ENCODE measurements at places on chromosomes 4 and X. TPM values are rescaled to one million over a fixed set of nuclear protein-coding genes. Genes with fewer than 3 reads are reported as not detected.

Gene PDGFC
- 52.2 TPM for total RNA-seq

Gene ALB
- not detected for total RNA-seq

Gene IQCM
- total RNA-seq = not detected

Gene AR
- total RNA-seq = under 0.01 TPM

Gene TMSB15B
- 0.77 TPM for total RNA-seq

Gene SULT1E1
- total RNA-seq = 1.1 TPM

Gene ZFYVE28
- 1.3 TPM for total RNA-seq

Gene BEX5
- total RNA-seq = 1.3 TPM

Gene PNMA3
- total RNA-seq = under 0.01 TPM

Gene BMP3
- 0.38 TPM for total RNA-seq

Data from bronchial epithelial cell (primary cell).